ENCODE measurements at places on chromosomes 7 and 10.

DNA sequence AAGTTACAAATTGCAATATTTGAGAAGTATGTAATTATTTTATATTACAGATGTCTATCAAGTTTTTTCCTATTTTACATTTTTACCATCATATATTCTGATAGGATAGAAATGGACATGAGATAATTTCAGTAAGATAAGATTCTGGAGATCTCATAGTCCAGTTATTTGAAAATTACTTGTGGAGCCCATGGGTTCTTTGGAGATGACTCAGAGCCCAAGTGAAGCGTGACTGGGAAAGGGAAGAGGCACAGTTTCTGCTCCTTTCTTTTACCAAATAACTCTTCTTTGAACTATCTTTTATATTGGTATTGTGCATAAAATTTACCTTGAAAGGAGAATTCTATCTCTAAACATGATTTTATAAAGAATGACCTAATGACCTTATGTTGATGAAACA lies 2.4 kb downstream of the CD36 start:
- DNase-seq: peak; percentile 65

- DNase-seq: no peak
These were observed 105.6 kb upstream of the GPR26 start for GRCh38 chr10:123560301-123561140.

- DNase-seq: no peak
These were observed 22.4 kb downstream of the ADGRA1 start for GRCh38 chr10:133110133-133110532.

DNA sequence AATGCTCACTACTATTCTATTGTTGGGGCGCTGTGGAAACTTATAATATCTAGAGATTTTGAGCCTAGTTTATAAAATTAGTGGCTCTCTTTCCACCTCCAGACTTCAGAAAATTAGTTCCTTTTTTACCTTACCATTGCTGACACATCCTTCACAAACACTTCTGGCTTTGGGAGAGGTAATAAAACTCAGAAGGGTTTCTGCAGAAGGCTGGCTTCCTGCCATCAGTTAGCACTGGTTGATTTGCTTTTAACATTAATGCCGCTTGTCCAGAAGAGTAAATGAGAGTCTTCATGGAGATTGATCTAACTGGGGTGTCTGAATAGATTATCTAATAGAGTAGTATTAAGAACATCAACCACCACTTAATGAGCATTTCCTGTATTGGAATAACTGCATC lies 20.3 kb downstream of the ACSM6 start:
- DNase-seq: peak; percentile 20

GRCh38 chr7:22629056-22629455 lies 97.9 kb upstream of the IL6 start:
- no peak for DNase-seq

- DNase-seq: no peak
These were observed 28.9 kb downstream of the OAT start for GRCh38 chr10:124389613-124390361.

GRCh38 chr10:8017277-8017676 lies 37.2 kb upstream of the GATA3 start:
- DNase-seq: no peak

GRCh38 chr10:50498465-50498864 lies 125.3 kb downstream of the SGMS1 start:
- DNase-seq: no peak

DNA sequence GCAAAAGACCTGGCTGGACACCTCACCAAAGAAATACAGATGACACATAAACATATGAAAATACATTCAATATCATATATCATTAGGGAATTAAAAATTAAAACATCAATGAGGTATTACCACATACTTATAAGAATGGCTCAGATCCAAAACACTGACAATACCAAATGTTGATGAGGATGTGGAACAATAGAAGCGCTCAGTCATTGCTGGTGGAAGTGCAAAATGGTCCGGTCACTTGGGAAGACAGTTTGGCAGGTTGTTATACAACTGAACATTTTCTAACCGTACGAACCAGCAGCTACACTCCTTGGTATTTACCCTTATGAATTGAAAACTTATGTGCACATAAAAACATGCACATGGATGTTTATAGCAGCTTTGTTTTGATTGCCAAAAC lies 38.5 kb downstream of the ZMYND11 start:
- DNase-seq: no peak

DNA sequence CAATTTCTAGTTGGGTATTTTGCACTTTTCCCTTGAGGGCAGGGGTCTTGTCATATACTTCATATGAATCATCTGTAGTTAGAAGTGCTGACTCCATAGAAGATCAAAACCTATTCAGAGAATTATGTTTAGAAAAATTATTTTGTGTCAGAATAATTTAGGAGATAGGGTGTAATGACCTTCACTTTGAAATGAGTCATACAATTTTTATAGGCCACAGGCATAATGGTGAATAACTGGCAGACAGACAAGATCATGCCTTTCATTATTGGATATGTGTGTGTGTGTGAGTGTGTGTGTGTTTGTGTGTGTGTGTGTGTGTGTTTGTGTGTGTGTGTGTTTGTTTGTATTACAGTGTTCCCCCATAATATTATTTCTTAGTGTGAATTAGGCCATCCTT lies 523.0 kb downstream of the ANKRD7 start:
- no peak for DNase-seq

- DNase-seq: peak; percentile 87
These were observed 11.6 kb upstream of the CYTH3 start for GRCh38 chr7:6284055-6284400.

GRCh38 chr10:100907175-100907574 lies 5.6 kb upstream of the SLF2 start:
- no peak for DNase-seq

- no peak for DNase-seq
These were observed 8.7 kb downstream of the ADCY1 start for GRCh38 chr7:45582868-45583277.

DNA sequence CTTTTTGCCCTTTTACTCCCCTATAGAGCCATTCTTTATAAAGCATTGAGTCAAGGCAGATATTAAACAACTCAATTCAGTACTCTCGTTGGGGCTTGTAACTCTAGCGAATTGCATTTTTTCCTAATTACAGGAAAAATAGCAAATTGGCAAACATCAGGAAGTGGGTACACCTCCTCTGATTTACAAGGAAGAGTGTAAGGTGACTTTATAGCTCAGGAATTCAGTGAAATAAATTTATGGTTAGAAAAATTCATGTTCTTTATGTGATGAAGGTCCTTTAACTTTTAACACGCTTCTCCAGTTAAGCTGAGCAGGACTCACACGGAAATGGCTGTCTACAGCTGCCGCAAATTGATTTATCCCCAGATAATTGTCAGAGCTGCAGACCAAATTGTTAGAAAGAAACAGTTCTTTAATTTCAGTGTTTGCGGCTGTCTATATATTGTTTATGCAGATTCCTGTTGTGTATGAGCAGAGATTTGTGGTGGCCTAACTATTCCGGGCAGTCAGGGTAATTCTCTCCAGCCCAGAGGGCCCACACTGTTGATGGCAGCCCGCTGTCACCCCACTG lies 151.1 kb upstream of the MKI67 start:
- no peak for DNase-seq

GRCh38 chr10:75180592-75180991 lies 30.0 kb upstream of the VDAC2 start:
- no peak for DNase-seq

Data from ELR (cell line).